NCI-H1092 treated with DMSO at 0.1 percent for 48 hours (cell line): ENCODE measurements at places on chromosomes 3 and 15.

DNA sequence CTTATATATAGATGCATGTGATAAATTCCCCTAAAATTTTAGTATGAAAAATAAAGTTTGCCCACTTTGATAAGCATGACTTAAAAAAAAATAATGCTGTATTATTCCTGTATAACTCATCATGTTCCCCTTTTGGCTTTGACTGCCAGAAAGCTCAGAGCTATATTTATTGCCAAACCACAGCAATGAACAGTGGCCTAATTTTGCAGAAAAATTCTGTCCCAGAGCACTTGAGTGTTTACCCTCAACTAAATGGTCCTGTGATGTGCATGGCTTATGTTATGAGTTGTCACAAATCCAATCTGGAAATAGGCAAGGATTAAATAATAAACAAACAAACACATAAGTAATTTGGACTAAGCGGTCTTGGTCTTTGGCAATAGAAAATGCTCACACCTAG, 276.7 kb downstream of the SLC9A9 start:
- DNase-seq, result no peak

DNA sequence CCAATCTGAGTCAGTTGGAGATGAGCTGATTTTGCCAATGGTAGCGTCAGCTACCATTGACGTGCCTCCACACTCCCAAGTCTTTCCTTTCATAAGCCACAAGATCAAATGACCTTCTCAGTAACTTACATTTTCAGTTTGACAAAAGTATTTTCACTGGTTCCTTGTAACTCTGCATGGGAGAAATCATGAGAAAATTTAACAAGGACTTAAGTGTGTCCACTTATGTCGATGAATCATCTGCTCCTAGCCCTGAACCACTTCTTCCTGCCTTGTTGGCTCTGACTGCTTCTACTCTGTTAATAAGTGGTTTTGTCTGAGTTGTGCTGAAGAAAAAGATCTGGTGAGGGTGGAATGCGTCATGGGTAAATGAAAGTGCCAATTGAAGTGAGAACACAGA, 101.2 kb downstream of the NFKBIZ start:
- no peak for DNase-seq

DNA sequence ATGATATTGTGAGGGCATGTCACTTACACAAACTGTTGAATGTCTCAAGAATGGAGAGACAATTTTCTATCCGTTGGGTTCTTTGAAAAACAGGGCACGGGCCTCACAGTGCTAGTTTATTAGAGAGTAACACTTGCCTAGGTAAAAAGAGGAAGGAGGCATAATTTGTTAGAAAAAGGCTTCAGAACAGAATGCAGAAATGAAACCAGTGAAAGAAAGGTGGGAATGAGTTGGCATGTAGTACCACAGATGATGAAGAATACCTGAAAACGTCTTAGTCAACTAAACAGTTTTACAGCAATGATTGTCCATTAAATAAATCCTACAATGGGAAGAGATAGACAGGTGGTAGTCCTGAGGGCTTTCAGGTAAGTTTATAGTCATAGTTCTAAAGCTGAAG, 1399.7 kb upstream of the CADM2 start:
- DNase-seq, result no peak

DNA sequence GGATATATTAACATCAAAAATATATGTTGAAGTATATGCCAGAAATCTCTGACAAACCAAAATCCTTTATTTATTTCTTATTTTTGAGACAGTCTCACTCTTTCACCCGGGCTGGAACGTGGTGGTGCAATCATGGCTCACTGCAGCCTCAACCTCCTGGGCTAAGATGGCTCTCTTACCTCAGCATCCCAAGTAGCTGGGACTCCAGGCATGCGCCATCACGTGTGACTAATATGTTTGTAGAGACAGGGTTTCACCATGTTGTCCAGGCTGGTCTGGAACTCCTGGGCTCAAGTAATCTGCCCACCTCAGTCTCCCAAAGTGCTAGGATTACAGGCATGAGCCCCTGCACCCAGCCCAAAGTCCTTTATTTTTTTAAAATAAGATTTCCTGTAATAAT, 11.9 kb downstream of the FAIM start:
- no peak for DNase-seq

DNA sequence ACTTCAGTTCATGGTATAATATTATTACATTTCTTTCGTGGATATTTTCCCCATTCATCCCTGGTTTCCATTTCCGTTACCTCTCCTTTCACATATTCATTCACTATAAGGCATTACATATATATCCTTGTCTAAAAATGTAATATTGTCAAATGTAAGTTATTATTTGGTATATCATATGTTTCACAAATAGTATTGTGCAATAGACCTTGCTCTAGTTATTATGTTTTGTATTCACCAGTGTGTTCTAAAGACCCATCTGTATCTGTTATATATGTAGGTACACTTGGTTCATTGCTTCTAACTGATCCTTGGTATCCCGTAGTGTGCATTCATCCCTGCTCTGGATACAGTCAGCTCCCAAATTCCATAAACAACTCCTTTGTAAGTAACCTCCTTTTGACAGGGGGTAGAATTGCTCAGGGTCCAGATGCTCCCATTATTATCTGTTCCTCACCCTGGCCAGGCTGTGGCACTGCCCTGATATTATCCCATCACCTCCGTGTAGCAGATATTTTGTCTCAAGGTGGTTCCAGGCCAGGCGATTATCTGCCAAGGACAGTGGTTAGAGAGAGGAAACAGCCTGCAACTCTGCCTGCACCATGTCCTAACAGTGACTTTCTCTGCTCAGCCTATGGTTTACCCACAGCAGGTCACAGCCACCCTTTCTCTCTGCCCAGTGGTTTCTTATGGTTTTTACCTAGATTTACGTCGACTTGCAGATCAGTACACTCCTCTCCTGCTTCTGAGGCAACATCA, 29.2 kb downstream of the PAQR9 start:
- DNase-seq, result no peak

DNA sequence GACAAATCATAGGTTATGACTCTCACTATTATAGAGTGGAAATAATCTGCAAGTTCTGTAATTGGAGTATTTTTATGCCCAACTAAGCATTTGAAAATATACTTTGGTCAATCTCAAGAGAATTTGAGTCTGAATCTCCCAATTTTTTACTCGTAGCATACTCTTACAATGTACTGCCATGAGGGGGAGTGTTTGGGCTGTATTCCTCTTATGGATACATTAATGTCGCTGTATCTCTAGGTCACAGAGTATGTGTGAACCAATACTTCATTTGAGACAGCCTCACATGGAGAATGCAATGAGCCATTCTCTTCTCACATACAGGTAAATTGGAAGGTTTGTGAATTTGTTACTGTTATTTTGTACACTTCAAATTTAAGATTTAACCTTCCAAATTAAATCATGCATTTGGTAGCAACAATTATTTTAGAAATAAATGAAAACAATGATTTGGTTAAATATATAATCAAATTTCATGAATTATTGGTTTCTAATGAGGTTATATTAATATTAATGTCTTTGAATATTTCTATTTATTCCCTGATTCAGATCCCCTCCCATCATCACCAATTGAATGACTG, 5.5 kb upstream of the CD200 start:
- DNase-seq, result peak; percentile 78

GRCh38 chr3:188752850-188753249, 418.9 kb upstream of the TPRG1 start:
- no peak for DNase-seq

GRCh38 chr3:167051421-167051820, 328.7 kb downstream of the ZBBX start:
- no peak for DNase-seq

GRCh38 chr3:90016555-90016954, 909.1 kb downstream of the EPHA3 start:
- DNase-seq, result no peak

DNA sequence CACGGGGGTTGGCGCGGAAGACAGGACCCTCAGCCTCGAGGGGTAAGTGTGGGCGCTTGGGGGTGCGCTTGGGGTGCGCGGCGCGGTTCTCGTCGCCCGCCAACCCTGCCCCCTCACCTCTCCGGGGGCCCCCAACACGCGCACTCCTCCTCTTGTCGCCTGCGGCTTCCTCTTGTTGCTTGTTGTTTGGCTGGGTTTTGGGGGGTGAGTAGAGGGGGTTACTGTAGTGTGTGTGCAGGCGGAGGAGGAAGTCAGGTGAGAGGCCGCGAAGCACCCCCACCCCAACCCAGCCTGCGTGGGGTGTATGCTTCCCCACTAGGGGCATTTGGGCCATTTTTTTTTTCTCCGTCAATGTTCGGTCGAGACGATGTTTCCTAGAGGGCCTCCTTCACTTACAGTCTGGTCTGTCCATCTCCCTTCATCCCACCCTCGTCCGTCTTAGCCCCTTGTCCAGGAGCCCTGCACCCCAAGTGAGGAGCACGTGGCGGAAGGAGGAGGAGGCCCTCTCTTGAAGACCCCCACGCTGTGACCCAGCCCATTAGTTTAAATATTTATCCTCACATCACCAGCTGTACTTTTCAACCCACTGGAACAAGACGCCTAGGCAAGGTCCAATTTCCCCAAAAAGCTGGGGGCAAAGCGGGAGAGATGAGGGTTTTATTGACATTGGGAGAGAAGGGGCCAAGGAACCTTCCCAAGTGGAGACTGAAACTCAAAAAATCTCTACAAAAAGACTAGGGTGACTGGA, 20.4 kb upstream of the SATB1 start:
- peak; percentile 21 for DNase-seq

DNA sequence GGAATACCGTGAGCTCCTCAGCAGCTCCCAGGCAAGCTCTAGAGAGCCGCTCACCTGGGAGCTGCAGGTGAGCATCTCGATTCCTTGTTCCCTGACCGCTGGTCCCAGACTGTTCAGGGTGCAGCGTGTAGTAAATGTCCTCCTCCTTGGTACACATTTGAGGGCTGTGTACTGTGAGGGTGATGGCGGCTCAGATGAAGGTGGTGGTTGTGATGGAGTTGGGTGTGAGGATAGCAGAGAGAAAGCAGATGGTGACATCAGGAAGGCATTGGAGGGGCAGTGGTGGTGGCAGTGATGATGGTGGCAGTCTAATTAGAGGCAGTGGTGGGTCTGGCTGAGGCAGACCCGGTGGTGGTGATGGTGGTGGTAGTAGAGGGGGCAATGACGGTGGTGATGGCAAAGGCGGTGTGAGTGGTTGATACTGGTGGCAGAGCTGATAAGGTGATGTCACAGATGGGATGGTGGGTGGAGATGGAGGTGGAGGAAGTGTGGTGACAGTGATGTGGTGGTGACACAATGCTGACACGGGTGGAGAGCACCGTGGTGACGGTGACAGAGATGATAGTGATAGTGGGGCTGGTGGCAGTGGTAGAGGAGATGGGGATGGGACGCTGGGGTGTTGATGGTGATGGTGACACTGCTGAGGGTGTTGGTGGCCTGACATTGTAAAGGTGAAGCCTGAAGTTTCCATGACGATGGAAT, at the start of gene DNAJB8:
TSS of gene DNAJB8 (minus strand) at position 51 of the 702 bp plus-strand sequence. CDS start 3,645 bp downstream, outside the sequence.
- DNase-seq, result no peak

DNA sequence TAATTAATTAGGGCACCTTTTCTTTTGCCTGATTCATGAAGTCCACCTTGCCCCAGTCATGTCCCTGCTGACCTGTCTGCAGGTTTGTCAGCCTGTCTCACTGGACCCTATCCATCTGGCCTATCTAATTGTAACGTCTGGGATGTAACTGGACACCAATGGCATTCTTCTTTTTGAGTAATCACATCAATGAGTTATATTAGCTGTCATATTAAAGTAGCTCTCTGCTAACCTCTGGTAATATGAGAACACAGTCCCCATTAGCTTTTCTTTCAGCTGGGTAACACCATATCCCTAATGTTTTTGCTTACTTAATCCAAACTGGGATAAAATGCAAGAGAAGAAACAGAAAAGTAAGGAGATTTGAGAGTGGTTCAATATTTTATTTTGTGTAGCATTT, 166.2 kb upstream of the VEPH1 start:
- no peak for DNase-seq

GRCh38 chr15:51202783-51203182, 108.1 kb upstream of the TNFAIP8L3 start:
- no peak for DNase-seq

DNA sequence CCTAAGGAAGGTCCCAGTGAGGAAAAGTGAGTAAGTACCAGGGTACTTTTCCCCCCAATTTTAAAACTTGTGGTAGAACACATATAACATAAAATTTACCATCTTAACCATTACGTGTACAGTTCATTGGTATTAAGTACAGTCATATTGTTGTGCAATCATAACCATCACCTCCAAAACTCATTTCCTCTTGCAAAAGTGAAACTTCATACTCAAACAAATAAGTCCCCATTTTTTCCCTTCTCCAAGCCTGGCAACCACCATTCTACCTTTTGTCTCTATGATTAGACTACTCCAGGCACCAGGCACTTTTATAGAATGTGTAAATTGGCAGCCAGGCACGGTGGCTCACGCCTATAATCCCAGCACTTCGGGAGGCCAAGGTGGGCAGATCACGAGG, 12.2 kb downstream of the PRC1 start:
- DNase-seq, result no peak

GRCh38 chr3:116811754-116812153, 102.2 kb downstream of the TUSC7 start:
- DNase-seq, result no peak

- DNase-seq, result no peak
These were observed 183.4 kb upstream of the TOPAZ1 start for GRCh38 chr3:44058022-44058867.

- no peak for DNase-seq
These were observed 39.4 kb downstream of the DNAJB8 start for GRCh38 chr3:128427175-128427857.

DNA sequence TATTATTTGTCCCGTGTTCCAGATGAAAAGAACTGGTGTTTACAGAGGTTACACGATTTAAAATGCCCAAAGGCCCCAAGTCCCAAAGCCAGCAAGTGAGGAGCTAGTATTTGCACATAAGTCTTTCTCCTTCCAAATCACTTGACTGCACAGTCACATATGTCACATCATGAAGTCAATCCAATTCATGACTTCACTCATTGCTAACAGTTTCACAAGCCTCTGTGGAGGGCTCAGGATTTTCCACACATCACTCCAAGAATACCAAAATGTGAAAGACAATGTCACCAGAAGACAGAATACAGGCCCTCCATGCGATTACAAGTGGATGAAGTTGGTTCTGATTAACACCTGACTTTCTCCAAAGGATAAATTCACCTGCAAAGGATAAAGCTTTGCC, 283.1 kb upstream of the UBE2E2 start:
- DNase-seq, result no peak

- DNase-seq, result no peak
These were observed 2.9 kb downstream of the SCN5A start for GRCh38 chr3:38646630-38647029.

GRCh38 chr3:43999728-44000319, 241.9 kb upstream of the TOPAZ1 start:
- no peak for DNase-seq

GRCh38 chr3:48456456-48456855, 9.9 kb downstream of the ATRIP start:
- no peak for DNase-seq

GRCh38 chr3:430186-430585, 233.6 kb downstream of the CHL1 start:
- no peak for DNase-seq

DNA sequence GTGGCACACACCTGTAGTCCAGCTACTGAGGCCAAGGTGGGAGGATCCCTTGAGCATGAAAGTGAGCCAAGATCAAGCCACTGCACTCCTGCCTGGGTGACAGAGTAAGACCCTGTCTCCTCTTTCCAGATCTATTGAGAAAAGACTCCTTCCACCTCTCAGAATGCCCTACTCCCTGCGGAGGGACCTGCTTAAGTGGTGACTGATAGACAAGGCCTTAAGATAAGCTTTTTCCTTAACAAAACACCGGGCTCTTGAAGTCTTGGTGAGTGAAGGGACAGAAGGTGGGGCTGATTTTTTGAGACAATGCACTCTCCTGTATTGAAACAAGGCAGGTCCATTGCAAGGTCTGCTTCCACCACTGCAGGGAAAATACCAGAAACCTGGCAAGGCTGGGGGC, 338.4 kb upstream of the FRG2C start:
- DNase-seq, result no peak
